ENCODE measurements at places on chromosomes 2 and 18.

DNA sequence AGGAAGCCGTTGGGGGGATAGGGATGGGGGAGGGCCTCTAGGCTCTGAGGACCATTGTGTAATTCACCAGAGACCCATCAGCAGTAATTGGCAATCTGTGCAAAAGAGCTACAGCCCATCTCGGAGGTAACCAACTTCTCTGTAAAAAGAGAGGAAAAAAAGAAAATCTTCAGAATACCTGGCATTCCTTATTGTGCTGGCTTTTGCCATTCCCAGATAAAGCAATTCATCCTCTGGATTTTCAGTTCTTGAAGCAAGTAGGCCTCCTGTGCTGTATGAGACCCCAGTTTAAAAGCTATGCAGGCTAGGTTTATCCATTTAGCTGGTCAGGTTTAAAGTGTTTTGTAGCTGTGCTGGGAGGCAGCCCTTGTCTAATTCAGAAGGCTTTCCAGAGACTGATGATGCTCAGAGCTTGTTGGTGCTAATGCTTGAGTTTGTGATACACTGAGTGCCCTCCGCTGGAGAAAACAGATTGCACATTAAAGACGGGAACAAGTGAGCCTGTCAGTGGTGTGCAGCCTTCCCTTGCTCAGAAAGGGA is at the start of gene LRRTM4:
LRRTM4 (minus strand) TSS at position 446 of the 540 bp plus-strand sequence.
- DNase-seq: no peak

DNA sequence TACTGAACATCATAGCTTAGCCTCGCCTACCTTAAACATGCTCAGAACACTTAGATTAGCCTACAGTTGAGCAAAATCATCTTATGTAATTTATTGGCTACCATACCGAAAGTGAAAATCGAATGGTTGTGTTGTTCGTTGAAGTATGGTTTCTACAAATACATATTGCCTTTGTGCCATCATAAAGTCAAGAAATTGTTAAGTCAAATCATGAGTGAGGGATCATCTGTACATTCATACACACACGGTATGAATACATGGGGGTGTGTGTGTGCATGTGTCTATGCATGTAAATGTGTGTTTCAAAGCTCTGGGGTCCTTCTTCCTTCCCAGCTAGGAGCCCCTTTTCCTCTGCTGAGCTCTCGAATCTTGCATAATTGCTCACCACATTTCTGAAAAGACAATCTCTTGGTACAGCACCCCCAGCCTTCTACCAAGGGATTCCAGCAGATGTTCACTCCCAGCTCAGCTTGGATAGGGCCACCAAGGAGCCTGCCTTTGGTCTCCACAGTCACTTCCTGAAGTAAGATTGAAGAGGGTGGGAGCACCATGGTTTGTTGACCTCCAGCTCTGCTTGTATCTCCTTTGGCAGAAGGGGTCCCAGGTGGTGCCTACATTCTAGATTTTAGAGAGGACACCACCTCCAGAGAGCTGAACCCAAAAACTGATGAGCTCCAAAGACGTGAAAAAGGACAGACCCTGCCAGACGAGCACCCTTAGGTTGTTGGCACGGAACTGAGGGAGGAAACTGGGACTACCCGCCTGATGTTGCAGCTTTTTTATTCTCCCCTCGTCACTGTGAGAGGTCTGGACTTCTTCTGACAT is 33.2 kb upstream of the CYP1B1 start:
- DNase-seq: no peak

GRCh38 chr2:43032213-43033015 is 194.0 kb downstream of the ZFP36L2 start:
- no peak for DNase-seq

- no peak for DNase-seq
Observed at GRCh38 chr2:209696836-209697711, 74.6 kb upstream of the UNC80 start.

DNA sequence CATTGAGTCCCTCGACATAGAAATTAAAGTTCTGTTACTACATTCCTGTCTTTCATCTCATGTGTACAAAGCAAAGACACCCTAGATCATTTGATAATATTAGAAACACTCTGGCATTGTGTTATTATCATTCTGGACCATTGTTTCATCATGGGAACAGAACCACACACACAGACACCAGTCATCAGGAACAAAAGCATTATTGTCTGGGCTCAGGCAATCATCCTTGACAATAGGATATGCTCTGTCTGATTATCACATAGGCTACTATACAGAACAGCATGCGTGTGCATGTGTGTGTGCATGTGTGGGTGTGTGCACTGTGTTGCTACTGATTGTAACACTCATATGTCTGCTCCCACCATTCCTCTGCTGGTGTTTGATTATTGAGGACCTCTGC is 242.5 kb downstream of the SH3BP4 start:
- DNase-seq: no peak

DNA sequence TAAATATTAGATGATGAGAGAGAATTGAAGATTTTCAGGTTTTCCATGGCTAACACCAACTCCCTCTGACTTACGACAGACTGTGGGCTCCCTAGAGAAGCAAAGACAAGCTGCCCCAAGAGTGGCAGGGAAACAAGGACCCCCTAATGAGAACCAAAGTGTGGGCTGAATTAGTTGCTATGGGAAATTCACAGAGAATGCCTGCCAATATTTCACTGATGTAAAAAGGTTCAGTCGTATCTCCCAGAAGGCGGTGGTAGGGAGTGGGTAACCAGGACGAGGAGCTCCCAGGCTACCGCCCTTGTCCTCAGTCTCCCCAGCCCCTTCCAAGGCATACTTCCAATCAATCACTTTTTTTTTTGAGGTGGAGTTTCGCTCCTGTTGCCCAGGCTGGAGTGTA is 113.6 kb downstream of the LAMA1 start:
- no peak for DNase-seq

DNA sequence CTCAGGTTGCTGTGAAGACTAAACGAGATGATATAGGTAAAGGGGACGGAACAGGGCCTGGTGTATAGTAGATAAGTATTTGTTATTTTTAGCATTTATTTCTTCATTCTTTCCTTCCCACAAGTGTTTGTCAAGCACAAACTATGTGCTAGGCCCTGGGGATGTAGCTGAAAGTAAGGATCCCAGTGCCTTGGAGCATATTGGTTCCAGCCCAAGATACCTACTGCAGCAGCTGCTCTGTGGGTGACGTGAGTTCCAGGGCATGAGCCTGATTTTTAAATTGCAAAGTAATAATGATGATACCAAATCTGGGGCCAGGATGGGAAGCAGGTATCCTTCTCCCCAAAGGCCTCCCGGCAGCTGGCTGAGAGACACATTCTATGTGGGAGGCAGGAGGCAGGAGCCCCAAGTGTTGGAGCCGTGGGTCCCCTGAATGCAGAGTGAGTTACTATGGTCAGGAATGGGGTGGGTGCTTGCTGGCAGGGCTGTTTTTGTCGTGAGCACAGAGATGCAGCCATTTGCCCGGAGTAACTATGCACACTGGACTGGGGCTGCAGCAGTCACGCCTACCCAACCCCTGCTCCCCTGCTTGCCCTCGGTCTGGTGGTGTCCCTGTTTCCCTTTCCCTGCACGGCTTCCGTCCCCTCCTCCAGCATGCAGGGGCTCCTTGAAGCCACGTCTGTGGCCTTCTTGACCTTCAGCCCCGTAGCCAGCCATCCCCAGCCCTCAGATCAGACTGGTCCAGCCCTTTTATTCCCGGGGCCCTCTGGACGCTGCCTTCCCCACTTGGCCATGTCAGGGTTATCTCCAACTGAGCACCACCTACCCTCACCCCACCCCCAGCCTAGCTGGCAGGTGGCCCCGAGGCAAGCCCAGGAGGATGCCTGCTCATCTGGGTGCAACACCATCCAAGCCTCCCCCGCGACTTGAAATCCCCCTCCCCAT is 52.4 kb downstream of the INHBB start:
- no peak for DNase-seq

DNA sequence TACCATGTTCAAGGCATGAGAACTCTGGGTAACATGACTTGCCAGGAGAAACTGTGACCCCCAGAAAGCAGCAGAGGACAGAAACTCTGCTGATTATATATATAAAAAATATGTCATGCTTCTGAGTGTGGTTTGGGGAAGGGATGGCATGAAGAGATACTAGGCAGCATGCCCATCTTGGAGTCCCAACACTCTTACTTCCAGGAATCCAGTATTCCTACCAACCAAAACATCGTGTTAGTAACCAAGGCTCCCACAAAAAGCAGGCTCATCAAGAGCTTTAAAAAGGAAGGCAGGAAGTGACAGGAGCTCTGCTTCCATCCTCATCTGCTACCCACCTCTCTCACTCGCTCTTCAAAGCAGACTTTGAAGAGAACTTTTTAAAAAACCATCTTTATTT is 31.6 kb upstream of the TWIST2 start:
- no peak for DNase-seq

DNA sequence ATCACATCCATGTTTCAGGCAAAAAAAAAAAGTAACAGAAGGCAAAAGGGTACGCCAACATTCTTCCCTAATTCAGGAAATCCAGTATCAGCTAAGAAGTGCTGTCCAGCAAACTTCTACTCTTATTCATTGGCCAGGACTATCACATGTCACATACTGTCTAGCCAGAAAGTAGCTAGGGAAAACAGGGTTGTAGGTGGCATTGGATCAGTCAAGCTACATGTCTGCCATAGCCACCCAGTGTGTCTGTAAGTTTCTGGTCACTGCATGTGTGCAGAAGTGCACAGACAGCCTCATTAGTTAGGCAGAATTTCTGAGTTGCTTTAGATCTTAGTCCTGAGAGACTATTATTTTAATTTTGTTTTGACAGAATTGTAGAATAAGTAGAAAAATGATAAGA is 465.3 kb upstream of the NRP2 start:
- DNase-seq: no peak

DNA sequence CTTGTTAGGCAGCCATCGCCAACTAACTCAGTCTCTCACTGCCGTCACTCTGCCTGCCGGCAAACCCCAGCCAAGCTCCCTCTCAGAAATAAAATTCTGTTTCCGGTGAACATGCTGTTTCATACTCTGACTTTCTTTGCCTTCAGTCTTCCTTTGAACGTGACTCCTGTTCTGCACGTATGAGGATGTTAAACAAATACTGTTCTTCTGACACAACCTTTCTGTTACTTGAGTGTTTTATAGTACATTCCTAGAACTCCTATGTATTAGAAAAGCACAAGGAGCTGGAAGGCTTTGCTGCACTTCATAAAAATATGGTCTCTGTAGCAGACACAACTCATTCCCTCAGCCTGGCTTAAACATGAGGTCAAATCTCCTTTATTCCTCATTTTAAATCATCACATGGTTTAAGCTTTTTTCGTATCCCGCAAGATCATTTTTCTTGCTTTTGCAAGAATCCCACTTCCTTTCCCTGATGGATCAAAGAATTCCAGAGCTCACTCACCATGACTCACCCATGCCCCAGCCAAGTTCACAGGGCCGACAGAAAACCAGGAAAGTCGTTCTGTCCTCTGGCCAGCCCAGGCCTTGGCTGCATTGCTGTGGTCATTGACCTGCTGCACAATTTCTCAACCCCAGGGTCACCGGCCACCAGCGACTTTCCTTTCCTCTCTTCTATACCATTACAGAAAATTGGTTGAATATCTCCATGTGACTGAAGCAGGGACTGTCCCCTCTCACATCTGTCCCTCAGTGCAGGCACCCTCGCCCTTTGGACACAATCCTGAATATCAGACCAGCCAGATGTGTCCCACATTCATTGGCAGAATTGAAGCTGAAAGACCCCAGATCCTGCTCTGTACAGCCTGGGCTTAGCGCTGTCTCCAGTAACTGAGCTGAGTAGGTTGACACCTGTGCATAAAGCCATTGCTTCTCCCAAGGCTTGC is 183.1 kb upstream of the ARL4C start:
- DNase-seq: no peak

DNA sequence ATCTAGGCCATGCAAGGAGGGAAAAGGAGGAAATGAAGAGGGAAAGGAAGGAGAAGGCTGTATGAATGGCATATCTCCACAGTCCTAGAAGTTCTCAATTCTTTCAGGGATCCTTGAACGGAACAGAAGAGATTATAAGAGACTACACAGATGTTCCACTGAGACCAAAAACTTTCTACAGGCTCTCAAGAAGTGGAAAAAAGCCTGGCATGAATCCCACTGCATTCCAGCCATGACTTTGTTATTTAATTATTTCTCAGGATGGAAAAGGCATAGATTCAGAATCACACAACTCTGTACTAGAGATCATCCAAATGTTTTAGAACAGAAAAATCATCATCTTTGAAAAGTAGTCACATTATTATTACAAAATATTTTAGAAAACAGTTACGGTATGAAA is 131.7 kb upstream of the CDH20 start:
- no peak for DNase-seq

GRCh38 chr2:237227592-237228280 is 142.0 kb downstream of the COPS8 start:
- no peak for DNase-seq

DNA sequence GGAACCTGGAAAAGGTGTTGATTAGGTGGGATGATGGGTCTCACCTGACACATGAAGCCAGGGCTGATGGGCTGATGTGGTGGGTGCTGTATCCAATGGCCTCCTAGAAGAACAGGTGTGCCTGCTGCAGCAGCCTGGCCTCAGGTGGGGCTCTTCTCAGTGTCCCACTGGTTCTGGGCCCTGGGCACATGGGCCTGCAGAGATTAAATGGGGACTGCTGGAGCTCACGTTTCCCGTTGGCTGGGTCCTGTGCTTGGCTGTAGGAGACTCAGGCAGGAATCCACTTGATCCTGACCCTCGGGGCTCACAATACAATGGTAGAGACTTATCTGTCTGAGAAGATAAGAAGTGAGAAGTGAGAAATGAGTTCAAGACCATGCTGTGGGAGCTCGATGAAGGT is 170.9 kb downstream of the KCNS3 start:
- DNase-seq: no peak

- DNase-seq: no peak
Observed at GRCh38 chr2:64412671-64413070, 41.3 kb upstream of the LGALSL start.

GRCh38 chr18:74784752-74785151 is 187.1 kb downstream of the ZNF407 start:
- DNase-seq: no peak

DNA sequence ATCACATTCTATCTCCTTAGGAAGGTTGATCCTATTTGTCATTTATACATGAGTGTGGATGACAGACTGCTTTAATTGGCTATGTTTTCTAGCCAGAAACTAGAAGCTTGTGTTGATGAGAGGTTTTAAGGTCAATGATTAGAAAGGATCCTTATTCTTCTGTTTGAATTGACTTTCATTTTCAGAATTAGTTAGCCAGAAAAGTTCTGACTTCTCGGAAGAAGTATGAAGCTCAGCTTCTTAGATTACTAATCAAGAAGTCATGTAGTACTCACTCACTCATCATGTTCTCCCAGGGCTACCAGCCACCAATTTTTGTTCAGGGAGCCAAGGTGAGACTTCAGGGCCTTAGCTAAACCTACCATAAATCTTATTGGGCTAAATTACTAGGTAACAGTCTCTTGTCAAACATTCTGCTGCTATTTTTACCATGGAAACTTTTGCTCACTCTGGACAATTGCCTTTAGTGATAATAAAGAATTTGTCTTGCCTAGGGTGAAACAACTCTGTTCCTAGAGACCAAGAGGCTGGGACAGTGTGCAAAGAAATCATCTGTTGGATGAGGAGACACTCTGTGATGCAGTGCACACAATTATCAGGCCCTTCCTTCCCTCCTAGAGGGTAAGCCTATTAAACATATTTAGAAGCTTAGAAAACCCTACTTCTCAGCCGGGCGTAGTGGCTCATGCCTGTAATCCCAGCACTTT is 111.6 kb upstream of the DNMT3A start:
- DNase-seq: no peak

- DNase-seq: no peak
Observed at GRCh38 chr2:54640834-54641540, 82.5 kb upstream of the EML6 start.

- DNase-seq: no peak
Observed at GRCh38 chr2:105590780-105591660, 153.7 kb upstream of the NCK2 start.

GRCh38 chr2:239695106-239695727 is 294.4 kb upstream of the HDAC4 start:
- no peak for DNase-seq

All from stimulated activated CD8-positive, alpha-beta memory T cell treated with anti-CD3 and anti-CD28 coated beads, Interleukin-12 subunit alpha, Interleukin-12 subunit beta, amount 100 ng/mL, for 4 hours (primary cell).